ENCODE measurements at places on chromosomes 1 and 21. TPM values are rescaled to one million over a fixed set of nuclear protein-coding genes. Genes with fewer than 3 reads are reported as not detected.

The NIBAN1 gene
- 0.79 TPM for total RNA-seq

The ATP5PF gene
- 209 TPM for total RNA-seq

The UMODL1 gene
- total RNA-seq: not detected

The KLHDC7A gene
- 1.3 TPM for total RNA-seq

The FMO1 gene
- not detected for total RNA-seq

The GNAT2 gene
- not detected for total RNA-seq

All from A549 treated with AZD2906 at 1 μM for 4 hours (cell line).